NCI-H187 treated with DMSO at 0.1 percent for 48 hours (cell line): ENCODE measurements at places on chromosomes 5 and 9.

GRCh38 chr5:103561685-103562452, 720 bp downstream of the NUDT12 start:
- no peak for DNase-seq

GRCh38 chr9:81627481-81627880, 61.9 kb downstream of the TLE1 start:
- no peak for DNase-seq

DNA sequence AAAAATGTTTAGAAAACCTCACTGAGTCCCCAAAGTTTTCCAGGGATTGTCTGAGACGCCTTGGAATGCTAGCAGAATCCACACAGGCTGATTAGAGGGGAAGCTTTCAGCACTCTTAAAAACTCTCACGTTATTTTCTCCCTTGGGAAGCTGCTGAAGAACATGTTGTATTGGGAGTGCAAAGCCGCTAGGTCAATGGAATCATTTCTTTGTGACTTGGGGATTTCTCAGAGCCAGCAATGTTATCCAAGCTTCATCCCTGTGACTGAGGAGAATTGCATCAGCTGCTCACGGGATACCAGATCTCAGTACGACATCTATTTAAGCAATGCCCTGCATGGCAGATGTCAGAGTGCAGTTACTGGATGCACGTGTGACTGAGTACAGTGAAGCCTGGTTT, 426.4 kb upstream of the MPDZ start:
- DNase-seq, result no peak

DNA sequence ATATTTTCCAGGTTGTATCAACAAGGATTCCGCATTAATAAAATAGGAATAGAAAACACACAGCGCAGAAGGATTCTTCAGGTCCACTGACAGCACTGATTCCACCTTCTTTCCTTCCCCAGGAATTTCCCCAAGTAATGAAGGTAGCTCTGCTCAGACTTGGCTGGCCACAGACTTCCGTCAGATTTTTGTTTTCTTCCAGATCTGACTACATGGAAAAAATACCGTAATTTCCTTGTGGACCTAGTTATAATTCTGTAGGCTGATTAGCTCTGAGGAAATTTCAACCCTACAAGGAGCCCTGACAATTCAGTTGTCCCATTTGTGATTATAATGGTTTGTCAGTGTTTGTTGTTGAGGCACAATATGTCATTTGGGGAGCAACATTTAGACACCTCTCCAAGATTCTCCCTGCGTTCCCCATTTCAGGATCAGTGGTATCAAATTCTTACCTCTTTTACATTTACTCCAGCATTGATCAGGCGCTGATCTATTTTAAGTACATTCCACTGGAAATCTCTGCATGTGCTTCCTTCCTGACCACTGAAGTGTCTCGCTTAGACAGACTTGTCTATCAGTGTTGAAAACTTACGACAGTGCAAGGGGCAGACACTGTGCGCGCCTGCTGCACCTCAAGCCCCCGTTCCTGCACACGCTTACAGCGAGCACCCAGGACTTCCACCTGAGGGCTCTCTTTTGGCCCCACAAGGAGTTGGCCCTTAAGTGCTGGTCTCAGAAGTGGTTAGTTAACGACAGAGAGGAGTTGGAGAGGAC, 94.8 kb downstream of the LHFPL2 start:
- no peak for DNase-seq

- DNase-seq, result no peak
Observed at GRCh38 chr9:90271707-90272106, 370.9 kb downstream of the DIRAS2 start.

DNA sequence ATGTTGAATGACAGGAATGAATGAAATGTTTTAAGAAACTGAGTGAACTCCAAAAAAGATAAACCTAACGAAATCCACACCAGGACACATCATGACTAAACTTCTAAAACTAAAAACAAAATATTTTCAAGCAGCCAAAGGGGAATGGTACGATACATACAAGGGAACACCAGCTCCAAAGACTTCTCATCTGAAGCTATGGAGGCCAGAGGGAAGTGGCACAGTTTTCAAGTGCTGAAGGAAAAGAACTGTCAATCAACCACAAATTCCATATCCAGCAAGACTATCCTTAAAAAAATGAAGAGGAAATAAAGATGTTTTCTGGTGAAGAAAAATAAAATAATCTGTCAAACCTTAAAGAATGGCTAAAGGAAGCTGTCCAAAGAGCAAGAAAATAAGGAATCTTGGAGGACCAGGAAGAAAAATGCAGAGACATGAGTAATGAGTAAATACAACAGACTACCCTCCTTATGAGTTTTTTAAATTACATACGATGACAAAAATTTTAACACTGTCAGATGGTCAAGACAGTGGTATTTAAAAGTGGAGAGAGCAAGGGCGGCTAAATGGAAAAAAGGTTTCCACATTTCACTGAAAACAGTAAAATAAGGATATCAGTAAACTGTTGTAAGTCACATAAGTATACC, 12.0 kb downstream of the CAMSAP1 start:
- no peak for DNase-seq

- DNase-seq, result no peak
Observed at GRCh38 chr9:114671605-114672004, 10.4 kb downstream of the TEX48 start.

GRCh38 chr5:103598997-103599566, 36.5 kb upstream of the NUDT12 start:
- no peak for DNase-seq

- DNase-seq, result no peak
Observed at GRCh38 chr5:99059685-99060084, 130.9 kb upstream of the CHD1 start.

DNA sequence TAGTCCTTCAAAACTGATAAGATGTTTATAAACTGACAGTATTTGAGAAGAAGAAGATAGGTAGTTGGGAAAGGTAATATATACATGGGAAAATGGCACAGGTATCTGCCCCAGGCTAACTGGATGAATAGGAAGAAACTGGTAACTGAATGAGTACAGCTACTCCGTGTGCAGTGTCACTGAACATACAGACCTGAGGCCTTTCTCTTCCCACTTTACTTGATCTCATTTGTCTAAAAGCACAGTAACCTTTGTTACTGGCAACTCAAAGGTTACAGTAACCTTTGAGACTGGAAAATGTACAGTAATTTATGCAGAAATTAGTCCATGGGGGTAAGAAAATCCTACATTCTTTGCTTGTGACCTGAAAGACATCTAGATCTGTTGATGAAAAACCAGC, 735.0 kb upstream of the RIOK2 start:
- DNase-seq, result no peak

DNA sequence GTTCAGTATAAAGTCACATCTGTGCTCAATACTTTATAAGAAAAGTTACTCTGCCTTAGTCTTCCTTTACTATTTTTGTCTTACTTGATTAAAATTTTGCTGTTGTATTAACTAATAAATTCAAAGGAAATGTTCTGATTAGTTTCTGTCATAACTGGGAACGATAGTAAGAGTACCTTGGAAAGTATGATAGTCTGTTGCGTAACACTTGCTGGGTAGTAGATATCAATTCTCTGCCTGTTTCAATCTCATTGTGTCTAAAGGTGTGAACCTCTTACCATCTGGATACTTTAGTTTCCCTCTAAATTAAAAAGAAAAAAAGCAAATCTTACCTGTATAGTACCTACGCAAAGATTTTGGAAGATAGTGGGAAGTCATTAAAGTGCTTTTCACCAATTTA, 48.5 kb downstream of the COMMD10 start:
- DNase-seq, result no peak

DNA sequence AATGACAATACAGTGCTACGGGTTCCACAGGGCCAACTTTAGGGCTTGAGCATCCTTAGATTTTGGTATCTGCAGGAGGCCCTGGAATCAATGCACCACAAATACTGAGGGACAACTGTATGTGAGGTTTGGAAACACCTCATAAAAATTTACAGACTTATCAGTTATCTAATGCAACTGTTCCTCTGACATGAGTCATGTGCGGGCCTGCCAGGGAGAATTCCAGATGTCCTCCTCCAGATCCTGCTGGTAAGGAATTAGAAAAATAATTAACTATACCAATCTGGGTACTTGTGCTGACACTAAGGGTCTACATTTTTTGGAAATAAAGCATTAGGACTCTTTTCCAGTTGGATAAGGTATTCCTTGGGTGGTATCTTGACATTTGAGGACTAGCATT, 333.3 kb downstream of the ARRDC3 start:
- no peak for DNase-seq

GRCh38 chr5:88837222-88837621, 45.8 kb downstream of the MEF2C start:
- DNase-seq, result no peak

- DNase-seq, result no peak
Observed at GRCh38 chr5:111635151-111635902, 121.7 kb downstream of the NREP start.

DNA sequence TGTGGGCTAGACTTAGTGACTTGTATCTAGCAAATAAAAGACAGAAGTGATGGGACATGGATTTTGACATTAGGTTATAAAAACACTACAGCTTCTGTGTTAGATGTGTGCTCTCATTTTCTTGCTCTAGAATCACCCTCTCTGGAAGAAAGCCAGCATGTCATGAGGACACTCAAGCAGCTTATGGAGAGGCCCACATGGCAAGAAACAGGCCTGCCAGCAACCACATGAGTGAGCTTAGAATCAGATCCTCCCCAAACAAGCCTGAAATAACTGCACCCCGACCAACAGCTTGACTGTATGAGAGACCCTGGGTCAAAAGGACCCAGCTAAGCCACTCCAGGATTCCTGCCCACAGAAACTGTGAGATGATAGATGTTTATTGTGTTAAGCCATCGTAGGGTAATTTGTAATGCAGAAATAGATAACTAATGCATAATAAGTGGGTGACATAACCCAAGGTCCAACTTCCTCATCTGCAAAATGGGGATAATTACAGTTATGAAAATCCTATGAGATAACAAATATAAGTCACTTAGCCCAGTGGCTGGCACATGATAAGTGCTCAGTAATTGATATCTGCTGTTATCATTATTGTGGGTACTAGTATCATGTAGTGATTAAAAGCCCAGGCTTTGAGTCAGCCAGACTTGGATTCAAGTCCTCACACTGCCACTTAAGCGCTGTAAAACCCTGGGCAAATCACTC, 86.5 kb downstream of the KLHL3 start:
- no peak for DNase-seq

DNA sequence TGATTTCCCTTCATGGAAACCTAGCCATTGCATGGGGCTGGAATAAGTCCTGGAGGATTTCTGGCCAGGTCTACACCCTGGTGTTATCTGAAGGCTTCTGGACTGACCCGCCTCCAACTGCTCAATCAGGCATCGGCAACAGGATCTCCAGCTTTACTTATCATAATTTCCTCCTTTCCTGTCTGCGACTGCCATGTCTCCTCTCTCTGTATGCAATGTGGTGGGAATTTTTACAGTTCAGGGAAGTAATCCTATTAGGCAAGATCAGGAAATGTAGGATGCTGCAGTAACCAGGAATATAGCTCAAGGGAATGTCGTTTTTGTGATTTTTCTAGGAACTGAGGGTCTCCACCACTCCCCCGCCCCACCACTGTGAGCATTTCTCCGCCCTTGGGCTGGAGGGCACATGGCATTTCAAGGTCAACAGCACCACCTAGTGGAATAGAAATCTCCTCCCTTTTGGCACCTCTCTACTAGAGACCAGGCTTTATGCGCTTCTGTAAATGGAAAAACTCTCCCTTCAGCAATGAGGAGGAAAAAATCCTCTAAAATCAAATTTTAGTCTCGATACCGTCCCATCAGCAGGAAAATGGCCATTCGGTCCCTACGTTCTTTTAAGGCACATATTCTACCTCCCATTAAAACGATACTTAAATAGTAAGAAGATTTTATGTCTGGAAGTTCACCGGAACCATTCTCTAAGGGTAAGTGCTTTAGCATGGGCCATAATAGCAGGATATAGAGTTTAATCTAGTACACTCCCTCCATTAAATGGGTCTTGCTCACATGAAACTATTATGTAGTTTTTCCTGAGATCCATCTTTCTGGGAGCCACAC, 93.0 kb downstream of the YTHDC2 start:
- no peak for DNase-seq

DNA sequence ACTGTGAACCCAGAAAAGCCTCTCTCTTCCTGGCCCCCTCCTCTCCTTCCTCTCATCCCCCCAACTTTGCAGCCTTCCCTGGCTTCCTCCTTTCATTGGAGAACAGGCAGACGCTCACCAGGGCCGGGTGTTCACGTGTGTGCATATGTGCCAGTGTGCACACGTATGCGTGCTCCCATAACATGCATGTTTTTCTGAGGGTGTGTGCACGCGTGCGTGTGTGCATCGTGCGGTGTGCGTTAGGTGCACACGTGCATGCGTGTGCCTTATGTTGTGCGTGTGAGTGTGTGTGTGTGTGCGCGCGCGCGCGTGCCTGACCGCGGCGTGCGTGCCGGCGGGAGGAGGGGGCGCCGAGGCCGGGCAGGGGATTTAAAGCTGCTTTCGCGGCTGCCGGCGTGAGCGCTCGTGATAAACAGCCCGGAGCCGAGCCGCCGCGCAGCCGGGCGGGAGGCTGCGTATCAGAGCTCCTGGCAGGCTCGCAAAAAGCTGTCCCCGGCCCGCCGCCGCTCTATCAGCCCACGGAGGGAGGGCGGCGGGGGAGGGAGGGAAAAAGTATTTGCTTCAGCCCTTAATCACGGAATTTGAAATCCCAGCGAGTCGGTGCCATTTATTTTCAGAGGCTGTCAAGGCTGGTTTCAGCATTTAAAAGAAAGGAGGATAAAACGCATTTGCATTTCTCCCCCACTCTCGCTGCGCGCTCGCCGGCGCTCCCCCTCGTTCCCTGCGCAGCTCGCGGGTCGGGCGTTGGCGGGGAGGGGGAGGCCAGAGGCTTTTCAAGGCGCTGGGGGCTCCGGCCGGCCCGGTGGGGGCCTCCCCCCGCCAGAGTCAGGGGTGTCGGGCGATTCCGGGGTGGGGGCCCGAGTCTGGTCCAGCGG, 183.9 kb downstream of the C9orf50 start:
- DNase-seq, result no peak

DNA sequence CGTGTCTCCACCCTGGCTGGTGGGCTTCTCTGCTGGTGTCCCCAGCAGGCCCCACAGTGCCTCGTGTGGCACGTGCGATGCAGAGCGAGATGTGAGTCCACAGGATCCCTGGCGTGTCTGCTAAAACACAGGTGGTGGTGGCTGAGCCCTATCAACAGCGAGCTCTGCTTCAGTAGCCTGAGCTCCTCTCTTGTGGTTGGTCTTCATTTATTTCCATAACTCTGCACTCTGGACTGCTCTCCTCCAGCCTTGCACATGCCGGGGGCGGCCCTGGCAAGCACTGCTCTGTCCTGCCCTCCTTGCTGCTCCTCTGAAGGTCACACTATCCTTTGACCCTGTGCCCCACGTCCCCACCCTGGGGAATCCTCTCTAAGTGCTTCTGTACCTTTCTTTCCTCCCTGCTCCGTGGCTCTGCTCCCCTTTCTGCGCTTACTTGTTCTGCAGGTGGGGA, 59.2 kb downstream of the NSUN2 start:
- DNase-seq, result no peak

GRCh38 chr5:72454996-72455395, 52.2 kb downstream of the ZNF366 start:
- no peak for DNase-seq

- no peak for DNase-seq
Observed at GRCh38 chr5:151614565-151614964, 23.4 kb upstream of the FAT2 start.
